NAMALWA (cell line): ENCODE measurements at places on chromosomes 3 and 15.

- DNase-seq, result no peak
These were observed 178.4 kb upstream of the STT3B start for GRCh38 chr3:31354373-31354772.

DNA sequence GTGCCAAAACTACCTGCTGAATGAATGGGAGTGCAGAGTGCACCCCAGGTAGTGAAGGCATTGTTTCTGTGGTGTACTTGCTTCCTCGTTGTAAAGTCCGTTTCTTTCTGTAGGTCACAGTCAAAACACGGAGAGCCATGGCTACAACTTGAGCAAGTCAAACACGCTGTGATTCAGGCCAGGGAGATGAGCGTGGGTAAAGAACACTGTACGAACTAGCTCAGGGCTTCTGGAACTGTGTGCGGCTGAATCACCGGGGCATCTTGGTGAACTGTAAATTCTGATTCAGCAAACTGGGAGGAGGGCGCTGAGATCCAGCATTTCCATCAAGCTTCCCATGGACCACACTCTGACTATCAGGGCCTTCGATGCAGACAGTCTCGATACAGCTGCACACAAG lies 5.0 kb upstream of the TNK2 start:
- no peak for DNase-seq

DNA sequence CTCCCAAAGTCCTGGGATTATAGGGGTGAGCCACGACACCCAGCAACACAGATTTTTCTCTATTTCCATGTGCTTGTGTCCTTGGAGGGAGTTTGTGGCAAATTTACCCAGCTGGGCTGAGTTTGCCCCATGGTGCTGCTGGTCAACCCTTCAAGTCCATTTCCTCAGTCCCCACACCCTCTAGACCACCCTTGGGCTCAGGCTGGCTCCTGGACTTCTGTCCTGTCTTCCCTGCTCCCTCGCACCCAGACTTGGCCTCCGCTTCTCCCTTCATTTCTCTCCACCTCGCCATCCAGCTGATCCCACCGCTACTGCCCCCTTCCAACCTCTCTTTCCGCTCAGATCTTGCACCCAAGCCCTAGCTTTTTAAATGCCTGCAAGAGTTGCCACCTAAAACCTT lies 7.3 kb upstream of the RHOV start:
- DNase-seq, result no peak

DNA sequence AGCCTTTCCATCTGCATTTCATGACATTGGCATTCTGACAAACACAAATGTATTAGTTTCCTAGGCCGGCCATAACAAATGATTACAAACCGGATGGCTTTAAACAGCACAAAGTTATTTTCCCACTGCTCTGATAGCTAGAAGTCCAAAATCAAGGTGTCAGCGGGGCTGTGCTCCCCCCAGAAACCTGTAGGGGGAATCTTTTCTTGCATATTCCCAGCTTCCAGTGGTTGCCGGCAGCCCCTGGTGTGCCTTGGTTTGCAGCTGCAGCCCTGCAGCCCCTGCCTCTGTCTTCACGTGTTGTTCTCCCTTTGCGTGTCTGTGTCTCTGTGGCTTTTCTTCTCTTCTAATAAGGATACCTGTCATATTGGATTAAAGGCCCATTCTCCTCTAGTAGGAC lies 79.0 kb upstream of the CDV3 start:
- DNase-seq, result peak; percentile 43

DNA sequence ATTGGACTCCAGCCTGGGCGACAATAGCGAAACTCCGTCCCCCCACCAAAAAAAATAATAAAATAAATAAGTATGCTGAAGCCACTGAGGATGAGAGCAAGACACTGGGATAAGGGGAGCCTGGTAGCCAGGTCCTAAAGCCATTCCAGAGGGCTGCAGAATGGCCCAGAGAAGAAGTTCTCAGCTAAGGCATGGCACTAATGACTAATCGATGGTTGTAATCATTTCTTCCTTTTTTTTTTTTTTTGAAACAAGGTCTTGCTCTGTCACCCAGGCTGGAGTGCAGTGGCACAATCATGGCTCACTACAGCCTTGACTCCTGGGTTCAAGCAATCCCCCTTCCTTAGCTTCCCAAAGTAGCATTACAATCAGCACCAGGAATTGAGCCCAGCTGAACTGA lies 25.6 kb upstream of the ZNF774 start:
- DNase-seq, result no peak

GRCh38 chr3:194105292-194105691 lies 30.7 kb upstream of the HES1 start:
- DNase-seq, result no peak

DNA sequence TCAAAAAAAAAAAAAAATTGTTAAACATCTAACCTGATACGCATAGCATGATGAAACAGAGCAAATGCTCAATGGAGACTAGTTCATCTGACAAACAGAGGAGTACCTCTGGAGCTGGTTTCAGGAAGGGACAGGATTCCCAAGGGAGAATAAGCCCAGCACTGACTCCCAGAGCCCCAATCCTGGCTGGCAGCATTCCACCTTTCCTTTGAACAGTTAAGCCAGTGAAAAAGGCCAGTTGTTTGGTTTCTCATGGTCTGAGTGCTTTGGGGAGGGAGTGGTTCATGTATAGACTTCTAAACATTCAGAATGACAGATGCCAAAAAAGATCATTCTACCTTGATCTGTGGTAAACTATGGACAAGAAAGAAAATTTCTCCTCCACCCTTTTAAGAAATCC lies 277.9 kb upstream of the RARB start:
- DNase-seq, result no peak

GRCh38 chr3:133722935-133723334 lies 23.3 kb upstream of the TF start:
- DNase-seq, result no peak

GRCh38 chr3:23793528-23794134 lies 12.1 kb upstream of the UBE2E1 start:
- DNase-seq, result no peak

DNA sequence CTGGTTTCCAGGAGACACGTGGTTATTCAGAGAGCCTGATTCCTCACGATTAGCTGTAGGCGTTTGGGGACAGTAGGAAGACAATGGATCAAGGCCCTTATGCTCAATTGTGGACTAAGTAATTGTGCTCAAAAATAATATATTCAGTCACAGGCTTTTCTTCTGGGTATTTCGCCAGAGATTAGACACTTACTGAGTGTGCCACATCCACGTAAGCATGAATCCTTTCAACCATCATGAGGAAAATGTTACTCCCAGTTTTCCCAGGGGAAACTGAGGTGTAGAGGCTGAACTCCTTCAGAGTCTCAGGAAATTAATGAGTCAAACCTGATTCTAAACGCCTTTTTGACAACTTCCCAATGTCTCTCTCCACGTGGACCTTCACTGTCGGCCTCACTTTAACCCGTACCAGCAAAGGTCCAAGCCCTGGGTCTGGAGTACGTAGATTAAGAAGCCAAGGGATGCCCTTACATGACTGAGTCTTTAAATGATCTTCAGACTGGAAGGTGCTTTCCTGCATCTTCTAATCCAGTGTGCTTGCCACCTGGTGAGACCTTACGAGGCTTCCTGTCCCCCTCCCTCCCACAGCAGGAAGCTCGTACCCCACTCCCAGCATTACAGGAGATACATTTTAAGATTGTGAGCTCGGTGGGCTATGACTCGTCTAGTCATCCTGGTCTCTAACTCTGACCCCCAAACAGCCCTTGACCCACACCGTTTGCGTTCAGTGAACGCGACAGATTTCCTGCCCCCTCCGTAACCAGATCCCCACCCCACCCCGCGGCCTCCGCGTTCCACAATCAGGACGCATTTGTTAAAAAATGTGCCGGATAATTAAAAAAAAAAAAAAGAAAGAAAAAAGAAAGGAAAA lies 1.7 kb downstream of the PKM start:
- peak; percentile 69 for DNase-seq

DNA sequence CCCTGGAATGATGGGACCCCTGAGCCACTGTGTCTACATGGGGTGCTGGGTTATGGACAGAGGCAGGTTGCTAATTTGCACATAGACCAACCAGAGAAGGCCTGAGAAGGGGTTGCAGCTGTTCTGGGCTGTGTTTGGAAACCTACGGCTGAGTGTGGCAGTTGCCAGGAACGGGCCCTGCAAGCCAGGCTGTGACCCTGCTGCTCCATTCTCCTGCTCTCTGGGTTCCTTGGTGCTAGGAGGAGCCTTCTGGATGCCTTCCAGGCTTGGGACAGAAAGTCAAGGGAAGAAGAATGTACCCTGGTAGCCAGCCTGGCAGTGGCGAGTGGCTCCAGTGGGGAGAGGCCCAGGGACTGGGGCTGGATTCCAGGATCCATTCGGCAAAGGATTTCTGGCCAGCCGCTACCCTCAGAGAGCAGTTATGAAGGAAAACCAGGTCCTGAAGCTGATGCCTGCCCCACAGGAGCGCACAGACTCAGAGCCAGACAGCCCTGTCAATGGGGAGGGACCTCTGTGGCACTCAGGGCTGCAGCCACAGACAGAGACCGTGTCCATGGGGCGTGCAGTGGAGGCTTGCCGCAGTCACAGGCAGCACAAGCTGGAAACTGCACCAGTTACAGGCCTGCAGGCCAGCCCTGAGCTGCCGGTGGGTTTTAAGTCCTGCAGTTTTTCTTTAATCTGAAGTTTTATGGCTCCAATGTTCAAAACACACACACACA lies 55.1 kb upstream of the ACAD9 start:
- DNase-seq, result no peak

GRCh38 chr3:146090521-146090920 lies 70.5 kb downstream of the PLOD2 start:
- DNase-seq, result no peak

DNA sequence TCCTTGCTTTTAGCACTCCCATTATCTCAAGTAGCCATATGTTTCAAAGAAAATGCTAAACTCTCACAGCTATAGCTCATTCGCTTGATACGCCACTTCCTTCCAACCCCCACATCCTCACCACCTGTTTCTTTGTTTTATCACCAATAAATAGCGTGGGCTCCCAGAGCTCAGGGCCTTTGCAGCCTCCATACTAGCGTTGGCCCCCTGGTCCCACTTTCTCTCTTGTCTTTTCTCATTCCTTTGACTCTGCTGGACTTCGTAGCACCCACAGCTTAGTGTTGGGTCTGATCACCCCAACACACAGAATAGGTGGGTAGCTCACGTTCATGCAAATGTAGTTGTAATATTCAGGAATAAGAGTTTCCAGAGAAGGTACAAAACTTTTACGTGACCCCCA lies 4.1 kb upstream of the GPD1L start:
- DNase-seq, result no peak

- no peak for DNase-seq
These were observed 562.1 kb downstream of the GRM7 start for GRCh38 chr3:7423036-7423435.

- no peak for DNase-seq
These were observed 113.9 kb downstream of the DGKG start for GRCh38 chr3:186247821-186248814.

GRCh38 chr15:31344823-31345605 lies 18.4 kb downstream of the KLF13 start:
- DNase-seq, result peak; percentile 57

- DNase-seq, result no peak
These were observed 4.1 kb upstream of the TYRO3 start for GRCh38 chr15:41554915-41555314.

GRCh38 chr3:37137516-37137915 lies 36.9 kb downstream of the LRRFIP2 start:
- DNase-seq, result no peak

DNA sequence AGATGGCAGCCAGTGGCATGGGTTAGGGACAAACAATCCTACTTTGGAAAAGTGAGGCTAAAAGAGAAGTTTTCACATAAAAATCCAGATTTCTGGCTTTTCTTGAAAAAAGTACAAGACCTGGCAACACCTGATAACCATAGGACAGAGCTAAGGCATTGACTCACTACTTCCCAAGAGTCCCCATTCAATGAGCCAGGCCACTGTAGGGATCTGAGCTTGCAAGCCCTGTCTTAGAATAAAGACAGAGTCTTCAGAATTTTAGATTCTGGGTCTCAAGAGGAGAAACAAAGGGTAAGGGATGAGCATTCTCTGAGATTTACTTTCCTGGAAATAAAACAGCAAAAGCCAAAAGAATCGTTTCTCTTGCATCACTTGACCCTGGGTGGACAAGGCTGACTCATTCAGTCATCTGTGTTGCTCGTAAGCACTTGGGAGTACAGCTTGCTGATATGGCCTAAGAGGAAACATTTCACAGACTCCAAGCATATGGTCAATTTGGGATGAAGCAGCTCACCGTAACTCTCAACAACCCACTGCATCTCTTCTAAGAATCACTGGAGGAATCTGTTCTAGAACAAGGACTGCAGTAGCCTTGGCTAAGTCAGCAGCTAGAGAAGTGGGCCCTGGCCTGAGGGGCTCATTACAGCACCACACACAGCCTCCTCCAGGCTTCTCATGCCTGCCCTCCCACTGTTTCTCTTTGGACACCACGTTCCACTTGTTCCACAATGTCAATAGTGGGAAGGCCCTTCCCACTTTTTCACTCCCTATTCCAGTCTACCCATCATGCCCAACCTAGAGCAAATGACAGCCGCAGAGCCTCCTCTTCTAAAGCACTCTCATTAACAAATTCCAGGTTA lies 86.2 kb downstream of the RFTN1 start:
- no peak for DNase-seq

DNA sequence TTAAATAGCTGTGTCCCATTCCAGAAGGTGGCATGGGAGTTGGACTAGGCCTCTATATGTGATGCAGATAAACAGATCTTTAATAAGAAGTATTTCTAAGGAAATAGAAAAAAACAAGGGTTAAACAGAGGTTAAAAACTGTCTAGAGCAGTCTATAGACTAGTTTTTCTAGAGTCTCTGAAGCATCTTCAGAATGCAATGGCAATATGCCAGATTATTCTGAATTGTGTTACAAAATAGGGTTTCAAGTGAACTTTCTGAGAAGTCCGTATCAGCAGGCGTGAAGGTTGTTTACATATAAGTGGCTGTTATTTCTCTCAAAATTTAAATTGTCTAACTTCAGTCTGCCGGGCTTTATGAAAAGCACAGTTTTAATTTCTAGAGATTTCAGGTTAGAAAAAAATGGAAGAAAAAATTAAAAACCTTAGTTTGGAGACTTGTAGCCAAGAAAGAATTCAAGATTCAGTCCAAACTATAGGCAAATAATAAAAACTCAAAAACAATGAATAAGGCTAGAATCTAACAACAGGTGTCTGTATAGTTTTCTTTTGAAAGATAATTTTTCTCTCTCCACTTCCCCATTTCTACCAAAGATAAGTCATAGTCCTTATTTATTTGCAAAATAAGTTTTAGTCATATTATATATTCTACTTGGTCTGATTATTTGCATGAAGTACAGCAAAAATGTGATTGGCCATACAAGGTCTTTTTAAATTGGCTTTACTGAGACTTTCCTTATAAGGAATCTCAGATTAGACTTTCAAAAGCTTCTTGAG lies 55.2 kb downstream of the OSTN start:
- no peak for DNase-seq

- no peak for DNase-seq
These were observed 177.8 kb upstream of the GAP43 start for GRCh38 chr3:115445559-115445958.

DNA sequence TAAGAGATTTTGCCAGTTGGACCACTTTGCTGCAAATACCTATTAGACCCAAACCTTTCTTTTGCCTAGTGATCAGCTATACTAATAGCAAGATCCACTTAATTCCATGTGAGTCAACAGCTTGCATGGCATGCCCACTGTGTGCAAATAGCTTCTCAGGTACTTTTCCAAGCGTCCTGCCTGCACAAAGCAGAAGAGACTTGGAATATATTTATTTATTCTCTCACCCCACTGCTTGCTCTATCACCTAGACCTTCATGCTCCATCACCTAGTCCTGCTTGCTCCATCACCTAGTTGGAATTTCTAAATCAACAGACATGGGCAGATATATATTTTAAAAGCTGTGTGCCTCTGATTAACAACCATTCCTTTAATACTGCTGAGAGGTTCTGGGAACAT lies 47.6 kb downstream of the MBNL1 start:
- DNase-seq, result no peak
